ENCODE measurements at places on chromosomes 5 and 9.

DNA sequence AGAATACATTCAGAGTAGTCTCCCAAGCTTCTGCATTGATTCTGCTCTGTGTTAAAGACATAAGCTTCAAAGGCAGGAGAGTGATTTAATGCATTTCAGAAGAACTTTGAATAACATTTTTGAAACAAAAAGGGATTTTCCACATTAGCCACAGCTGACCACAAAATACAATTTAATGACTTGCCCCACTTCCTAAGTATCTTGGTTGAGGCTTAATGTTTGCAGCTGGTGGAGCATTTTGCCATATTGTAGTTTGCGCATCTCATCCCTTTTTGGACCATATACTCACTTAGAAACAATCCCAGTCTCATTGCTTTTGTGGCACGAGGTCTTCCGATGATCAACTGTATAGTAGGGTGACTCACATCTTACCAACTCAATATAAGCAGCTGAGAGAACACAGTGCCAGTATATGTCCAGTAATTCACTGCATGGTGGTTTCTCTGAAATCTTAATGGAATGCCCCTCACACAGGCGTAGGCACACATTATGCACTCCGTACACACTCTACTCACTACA is 455.8 kb upstream of the PTGER4 start:
- DNase-seq, result no peak

- DNase-seq, result no peak
Measured at GRCh38 chr9:69981686-69982445, 61.8 kb upstream of the MAMDC2 start.

DNA sequence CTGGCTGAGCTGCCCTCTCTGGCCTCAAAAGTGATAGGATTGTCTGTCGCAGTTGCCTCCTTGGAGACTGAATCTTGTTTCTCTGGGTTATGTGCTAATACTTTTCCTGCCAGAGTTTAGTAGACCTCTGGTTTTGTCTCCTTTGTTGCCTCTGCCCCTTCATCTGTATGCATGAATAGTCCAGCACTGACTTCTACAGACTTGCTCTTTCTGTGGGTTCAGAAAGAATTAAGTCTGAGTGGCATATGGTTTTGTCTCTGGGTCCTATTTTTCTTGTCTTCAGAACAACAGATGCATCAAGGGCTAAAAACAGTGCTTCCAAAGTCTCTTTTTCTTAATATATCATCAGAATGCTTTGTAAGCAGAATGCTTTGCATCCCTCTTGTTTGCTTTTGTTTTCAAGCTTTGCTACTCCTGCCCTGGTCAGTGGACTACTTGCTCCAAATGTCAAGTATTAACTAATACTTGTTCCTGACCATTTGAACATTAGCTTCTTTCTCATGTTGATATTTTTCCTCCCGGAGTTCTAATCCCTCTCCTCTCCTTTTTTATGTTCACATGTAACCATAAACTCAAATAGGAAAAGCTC is 131.7 kb downstream of the UNC13B start:
- no peak for DNase-seq

DNA sequence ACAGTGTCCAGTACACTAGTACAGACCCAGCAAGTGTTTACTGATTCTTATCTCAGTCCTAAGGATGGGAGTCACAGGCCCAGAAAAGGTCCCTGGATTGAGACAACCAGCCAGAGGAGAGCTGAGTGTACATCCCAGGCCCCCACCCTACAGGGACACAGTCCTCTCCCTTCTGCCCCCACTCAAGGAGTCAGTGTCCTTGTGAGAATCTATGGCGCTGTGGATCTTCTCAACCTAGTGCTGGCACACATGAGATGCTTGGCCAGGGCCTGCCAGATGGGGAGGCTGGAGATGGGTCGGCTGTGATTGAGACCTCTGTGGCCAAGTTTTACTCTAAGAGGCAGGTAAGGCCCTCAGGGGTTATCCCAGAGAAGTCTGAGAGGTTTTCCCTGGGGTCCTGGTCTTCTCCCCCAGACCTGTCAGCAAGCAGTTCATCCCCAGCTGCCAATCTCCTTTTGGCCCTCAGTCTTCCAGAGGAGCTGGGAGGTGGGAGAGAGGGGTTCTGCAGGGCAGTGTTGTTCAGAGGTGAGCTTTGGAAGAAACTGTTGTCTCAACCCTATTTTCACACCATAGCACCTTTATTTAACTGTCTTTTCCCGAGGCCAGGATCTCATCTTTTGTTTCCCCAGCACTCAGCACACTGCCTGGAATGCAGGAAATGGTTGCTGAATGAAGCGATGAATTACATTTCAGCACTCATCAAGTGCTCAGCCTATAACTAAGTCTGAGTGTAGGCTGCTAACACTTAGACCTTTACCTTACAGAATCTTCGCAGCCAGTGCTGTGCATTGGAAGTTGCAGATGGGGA is 3.2 kb upstream of the NSD1 start:
- DNase-seq, result no peak

- no peak for DNase-seq
Measured at GRCh38 chr5:97543166-97543565, 360.1 kb upstream of the RIOK2 start.

- DNase-seq, result no peak
Measured at GRCh38 chr5:25851301-25851700, 1187.1 kb downstream of the CDH9 start.

DNA sequence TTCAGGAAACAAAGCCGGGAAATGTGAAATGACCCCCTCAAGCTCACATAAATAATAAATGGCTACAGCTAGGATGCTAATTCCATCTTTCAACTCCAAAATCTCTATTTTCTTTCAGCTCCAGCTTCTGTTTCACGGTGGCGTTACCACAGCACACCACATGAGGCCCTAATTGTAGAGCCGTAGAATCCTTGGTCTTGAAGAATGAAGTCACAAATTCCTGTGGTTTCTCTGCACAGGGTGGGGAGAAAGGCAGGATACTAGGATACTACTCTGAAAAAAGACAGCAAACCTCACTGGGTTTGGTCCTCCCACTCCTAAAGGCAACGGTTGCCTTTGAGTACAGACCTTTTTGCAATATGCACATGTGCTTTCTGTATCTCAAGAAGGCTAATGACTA is 13.9 kb upstream of the RARS1 start:
- no peak for DNase-seq

GRCh38 chr9:5696884-5697283 is 68.0 kb downstream of the RIC1 start:
- DNase-seq, result no peak

GRCh38 chr9:133151601-133152525 is 11.9 kb downstream of the GBGT1 start:
- DNase-seq, result no peak
